Endothelial cell (in vitro differentiated cells): ENCODE measurements at places on chromosomes 16 and 17.

GRCh38 chr17:2511138-2511461 is 588 bp downstream of the METTL16 start:
- no peak overlapping the region for H3K4me3 ChIP-seq
- H3K4me1 ChIP-seq: peaks cover 10% of the 10 kb centered on the region
- peaks cover 12% of the 10 kb centered on the region for H3K36me3 ChIP-seq

- H3K4me1 ChIP-seq: no peaks in the 10 kb centered on the region
- peaks cover 14% of the 10 kb centered on the region for H3K27me3 ChIP-seq
- H3K36me3 ChIP-seq: peaks cover 19% of the 10 kb centered on the region
- no peak for DNase-seq
- H3K27ac ChIP-seq: no peak overlapping the region
Measured at GRCh38 chr17:57604771-57605674, 140.1 kb downstream of the CCDC182 start.

- H3K36me3 ChIP-seq: no peaks in the 10 kb centered on the region
- H3K4me3 ChIP-seq: peak overlapping the region; percentile 38
- peaks cover 6% of the 10 kb centered on the region for H3K27me3 ChIP-seq
- no peak overlapping the region for H3K27ac ChIP-seq
- H3K4me1 ChIP-seq: peaks cover 18% of the 10 kb centered on the region
- DNase-seq: no peak
Measured at GRCh38 chr17:76593384-76593826, 7.7 kb upstream of the ST6GALNAC2 start.

GRCh38 chr17:31415640-31416502 is 24.4 kb downstream of the RAB11FIP4 start:
- no peak for DNase-seq
- no peak overlapping the region for H3K4me3 ChIP-seq
- H3K27ac ChIP-seq: no peak overlapping the region
- no peaks in the 10 kb centered on the region for H3K36me3 ChIP-seq
- peaks cover 2% of the 10 kb centered on the region for H3K27me3 ChIP-seq
- H3K4me1 ChIP-seq: no peaks in the 10 kb centered on the region

DNA sequence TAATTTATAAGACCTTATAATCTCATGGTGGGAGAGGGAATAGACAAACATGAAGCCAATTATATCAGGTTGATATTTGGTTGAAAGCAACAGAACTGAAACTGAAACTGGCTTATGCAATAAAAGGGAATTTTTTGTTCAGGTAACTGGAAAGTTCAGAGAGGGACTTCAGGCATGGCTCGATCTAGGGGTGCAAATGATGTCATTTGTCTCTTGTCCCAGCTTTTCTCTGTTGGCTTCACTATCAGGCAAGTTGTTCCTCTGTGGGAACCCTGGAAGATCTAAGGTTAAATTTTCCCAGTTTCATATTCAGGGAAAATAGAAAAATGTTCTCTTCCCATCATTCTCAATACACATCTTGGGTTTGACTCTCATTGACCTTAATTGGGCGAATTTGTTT is 59.8 kb downstream of the OTOA start:
- peaks cover 8% of the 10 kb centered on the region for H3K4me1 ChIP-seq
- no peaks in the 10 kb centered on the region for H3K27me3 ChIP-seq
- no peak overlapping the region for H3K27ac ChIP-seq
- H3K4me3 ChIP-seq: no peak overlapping the region
- H3K36me3 ChIP-seq: no peaks in the 10 kb centered on the region
- DNase-seq: no peak
